Activated CD4-positive, alpha-beta T cell treated with anti-CD3 and anti-CD28 coated beads, Interleukin-2, amount 50 U/mL, for 1 hour (primary cell): ENCODE measurements at places on chromosomes 1 and 21.

GRCh38 chr1:96632045-96632664 lies 89.4 kb upstream of the PTBP2 start:
- no peak for DNase-seq

DNA sequence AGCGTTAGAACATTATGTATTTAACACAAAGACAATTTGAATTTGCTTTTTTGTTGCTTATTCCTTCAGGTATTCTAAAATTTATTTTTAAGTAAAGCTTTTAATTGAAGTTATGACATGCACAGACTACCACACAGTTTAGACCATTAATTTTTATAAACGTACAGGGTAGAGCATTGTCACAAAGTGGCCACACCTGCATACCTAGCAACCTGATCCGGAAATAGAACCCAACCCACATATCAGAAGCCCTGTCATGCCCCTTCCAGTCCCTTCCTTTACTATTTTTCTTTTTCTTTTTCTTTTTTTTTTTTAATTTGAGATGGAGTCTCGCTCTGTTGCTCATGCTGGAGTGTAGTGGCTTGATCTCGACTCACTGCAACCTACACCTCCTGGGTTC lies 16.8 kb downstream of the CXADR start:
- no peak for DNase-seq

GRCh38 chr1:198298640-198299039 lies 141.8 kb downstream of the NEK7 start:
- DNase-seq: no peak

- DNase-seq: no peak
Measured at GRCh38 chr1:173095632-173096031, 44.9 kb upstream of the TNFSF18 start.

- DNase-seq: no peak
Measured at GRCh38 chr1:235069176-235069575, 59.5 kb downstream of the TOMM20 start.

DNA sequence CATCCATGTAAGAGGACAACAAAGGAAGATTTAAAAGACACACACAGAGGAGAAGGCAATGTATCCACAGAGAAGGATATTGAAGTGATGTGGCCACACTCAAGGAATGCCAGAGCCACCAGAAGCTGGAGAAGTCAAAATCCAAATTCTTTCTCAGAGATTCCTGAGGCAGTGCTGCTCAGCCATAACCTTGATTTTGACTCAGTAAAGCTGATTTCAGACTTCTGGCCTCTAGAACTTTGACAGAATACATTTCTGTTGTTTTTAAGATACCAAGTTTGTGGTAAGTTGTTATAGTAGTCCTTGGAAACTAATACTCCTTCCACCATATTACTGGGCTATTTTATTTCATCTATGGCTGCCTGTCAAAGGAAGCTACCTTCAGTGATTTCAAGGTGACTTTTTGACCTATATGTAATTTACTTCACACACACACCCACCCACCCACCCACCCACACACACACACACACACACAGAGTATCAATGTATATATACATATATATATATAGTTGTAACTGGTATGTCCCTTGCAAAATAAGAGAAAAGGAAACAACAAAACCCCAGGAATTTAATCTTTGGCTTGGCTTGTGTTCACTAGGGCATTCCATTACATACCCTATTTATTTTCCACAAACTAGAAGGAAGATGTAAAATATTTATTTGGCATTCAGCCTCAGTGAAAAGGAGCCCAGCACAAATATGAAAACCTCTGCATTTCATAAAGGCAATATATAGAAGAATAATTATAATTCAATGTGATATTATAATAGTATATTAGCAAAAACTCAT lies 142.1 kb upstream of the PTGFR start:
- DNase-seq: no peak

DNA sequence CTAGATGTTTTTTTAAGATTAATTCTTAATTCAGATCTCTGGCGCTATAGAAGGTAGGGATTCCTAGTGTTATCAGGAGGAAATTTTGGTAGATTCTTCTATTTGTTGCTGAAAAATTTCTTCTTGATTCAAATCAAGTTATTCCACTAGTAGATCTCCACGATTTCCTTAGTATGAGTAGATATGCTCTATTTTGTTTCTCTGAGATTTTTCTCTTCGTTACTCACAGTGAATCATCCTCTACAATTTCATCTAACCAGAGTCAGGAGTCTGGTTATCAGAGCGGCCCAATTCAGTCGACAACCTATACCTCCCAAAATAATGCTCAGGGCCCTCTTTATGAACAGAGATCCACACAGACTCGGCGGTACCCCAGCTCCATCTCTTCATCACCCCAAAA lies 18.8 kb upstream of the HAX1 start:
- DNase-seq: no peak

GRCh38 chr1:201625226-201625761 lies 86.4 kb downstream of the NAV1 start:
- no peak for DNase-seq

DNA sequence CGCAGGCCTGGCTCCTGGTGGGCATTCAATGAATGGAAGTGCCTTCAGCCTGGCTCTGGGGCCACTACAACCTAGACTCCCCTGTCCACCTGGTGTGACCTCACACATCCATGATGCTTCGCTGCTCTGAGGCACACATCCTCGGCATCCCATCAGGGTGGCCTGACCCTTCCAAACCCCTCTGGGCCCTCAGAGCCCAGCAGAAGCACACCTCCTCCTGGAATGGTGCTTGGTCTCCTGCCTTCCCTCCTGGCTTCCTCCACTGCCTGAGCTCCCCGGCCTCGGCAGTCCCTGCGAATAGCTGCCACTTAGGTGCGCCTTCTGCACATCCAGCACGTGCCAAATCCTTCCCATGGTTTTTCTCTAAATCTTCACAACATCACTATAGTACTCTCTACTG lies 133.8 kb downstream of the GLIS1 start:
- DNase-seq: no peak

DNA sequence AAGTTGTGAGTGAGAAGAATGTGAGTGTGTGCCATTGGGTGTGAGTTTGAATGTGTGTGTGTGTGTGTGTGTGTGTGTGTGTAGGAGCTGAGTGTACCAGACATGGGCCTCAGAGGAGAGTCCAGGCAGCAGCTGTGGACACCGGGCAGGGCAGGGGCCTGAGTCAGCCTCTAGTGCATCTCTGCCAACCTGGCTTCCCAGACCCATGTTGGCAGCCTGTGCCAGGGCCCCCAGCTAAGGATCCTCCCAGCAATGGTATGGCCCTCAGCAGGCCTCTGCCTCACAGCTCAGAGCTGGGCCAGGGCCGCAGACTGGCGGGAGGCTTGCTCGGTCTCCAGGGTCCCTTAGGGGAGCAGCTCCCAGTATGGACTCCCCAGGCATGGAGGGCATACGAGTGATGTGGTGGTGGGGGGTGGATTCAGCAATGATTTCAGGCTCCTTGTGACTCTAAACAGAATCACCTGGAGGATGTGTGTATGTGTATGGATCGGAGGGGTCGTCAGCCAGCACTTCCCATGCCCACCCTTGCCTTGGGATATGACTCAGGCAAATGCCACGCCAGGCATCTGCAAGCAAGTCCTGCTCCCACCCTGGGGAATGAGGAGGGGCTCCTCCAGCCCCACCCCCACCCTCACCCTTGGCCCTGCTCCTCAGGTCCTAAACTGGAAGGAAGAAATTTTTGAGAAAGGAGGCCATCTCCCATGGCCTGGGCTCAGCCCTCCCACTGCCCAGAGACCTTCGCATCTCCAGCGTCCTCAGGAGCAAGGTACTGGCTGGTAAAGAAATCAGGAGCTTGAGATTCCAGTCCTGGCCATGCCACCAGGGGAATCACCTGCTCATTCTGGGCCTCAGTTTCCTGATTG lies 1.8 kb upstream of the FOXO6 start:
- DNase-seq: no peak

DNA sequence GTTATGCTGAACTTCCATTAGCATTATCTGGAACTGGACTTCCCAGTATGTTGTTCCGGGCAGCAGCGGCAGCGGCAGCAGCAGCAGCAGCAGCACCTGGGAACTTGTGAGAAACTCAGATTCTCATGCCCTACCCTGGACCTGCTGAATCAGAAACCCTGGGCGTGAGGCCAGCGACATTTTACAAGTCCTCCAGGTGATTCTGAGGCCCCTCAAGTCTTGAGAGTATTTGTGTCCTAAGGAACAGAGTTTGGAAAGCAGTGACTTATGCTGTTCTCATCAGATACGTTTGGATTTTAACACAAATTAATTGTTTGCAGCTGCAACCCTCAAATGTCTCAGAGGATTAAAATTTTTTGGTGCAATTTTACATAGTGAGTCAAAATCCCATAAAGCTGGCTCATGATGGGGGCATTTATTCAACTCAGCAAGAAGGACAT lies 157.2 kb upstream of the KAZN start:
- DNase-seq: no peak

GRCh38 chr1:72018562-72018961 lies 263.8 kb downstream of the NEGR1 start:
- DNase-seq: no peak

DNA sequence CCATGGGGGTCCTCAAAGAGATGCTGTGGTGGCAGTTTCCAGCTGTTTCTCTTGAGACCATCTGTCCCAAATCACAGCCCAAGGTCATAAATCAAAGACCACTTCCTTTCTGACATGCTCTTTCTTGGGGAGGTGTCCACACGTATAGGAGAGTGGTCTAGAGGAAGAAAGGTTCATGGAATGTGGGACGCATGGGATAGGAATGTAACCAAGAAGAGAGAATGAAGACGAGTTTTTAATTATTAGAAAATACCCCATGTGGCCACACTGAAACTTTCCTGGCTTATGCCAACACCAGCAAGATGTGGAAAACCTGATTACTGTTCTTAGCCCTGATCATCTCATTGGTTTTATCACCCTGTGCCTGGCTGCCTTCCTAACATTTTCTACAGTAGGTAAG lies 124.2 kb upstream of the IFFO2 start:
- DNase-seq: no peak

GRCh38 chr1:191541758-191542157 lies 616.5 kb upstream of the RGS18 start:
- DNase-seq: no peak

DNA sequence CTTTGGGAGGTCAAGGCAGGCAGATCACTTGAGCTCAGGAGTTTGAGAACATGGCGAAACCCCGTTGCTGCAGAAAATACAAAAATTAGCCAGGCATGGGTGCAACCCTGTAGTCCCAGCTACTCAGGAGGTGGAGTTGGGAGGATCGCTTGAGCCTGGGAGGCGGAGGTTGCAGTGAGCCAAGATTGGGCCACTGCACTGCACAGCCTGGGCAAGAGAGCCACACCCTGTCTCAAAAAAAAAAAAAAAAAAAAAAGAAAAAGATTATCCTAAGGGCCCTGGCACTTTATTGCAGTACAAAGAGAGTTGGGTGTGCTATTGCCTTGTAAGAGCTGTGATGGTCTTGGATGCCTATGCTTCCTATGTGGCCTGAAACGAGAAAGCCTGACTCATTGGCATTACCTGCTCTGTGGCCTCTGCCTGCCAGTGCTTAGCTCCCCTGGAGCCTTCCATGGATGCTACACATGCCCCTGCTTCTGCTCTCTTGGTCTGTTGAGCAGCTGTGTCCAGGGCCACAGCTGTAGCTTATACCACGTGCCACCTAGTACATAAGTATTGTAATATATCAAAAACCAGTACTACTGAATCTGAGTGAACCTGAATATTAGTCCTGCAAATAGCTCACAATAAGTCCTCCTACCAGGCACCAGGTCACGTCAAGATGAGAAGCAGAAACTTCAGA lies 45.8 kb downstream of the DNAJC6 start:
- no peak for DNase-seq

DNA sequence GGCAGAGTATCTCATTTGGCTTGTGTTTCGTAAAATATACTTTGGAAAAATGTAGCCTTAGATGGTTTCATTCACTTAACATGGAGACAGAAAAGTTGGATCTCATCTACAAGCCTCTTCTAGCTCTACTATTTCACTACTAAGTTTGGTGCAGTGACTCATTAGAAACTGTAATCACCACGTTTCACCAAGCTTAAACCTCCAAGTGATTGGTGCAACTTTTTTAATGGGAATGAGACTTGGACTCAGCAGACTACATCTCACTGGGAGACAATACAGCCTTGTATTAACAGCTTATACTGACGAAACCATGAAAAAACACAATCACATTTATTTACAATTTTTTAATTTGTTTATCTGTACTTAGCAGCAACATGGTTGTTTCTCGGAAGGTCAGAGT lies 29.9 kb upstream of the NRIP1 start:
- DNase-seq: no peak

DNA sequence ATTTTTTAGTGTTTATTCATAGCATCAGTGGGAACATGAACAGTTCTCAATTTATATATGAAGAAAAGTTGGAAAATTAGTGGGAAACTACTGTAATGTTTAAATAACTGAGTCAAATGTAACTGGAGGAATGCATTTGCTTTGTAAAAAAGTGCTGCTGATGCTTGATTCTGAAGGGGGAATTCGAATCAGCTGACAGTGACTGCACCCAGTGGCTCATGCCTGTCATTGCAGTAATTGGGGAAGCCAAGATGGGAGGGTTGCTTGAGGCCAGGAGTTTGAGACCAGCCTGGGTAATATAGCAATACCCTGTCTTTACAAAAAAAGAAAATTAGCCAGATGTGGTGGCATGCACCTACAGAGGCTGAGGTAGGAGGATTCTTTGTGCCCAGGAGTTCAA lies 398.4 kb downstream of the ZP4 start:
- DNase-seq: no peak
